Endodermal cell (in vitro differentiated cells): ENCODE measurements at places on chromosomes 1 and 21. TPM values are rescaled to one million over a fixed set of nuclear protein-coding genes. Genes with fewer than 3 reads are reported as not detected.

- H3K27me3 ChIP-seq = no peaks in the 10 kb centered on the region
- H3K4me3 ChIP-seq = peak within 1 kb of the TSS; percentile 95
- peak within 1 kb of the TSS; percentile 66 for H3K27ac ChIP-seq
- peak; percentile 96 for DNase-seq
- no peaks in the 10 kb centered on the region for H3K4me1 ChIP-seq
Measured at GRCh38 chr21:15729674-15730483, at the start of gene USP25. TSS of gene USP25 (plus strand) at chr21:15729982. CDS start at chr21:15730394, 412 bp downstream.

- H3K27me3 ChIP-seq = no peaks in the 10 kb centered on the region
- H3K36me3 ChIP-seq = no peaks in the 10 kb centered on the region
- H3K4me1 ChIP-seq = no peaks in the 10 kb centered on the region
Measured at GRCh38 chr1:24206083-24206464, 19.0 kb upstream of the IFNLR1 start.

Gene MYBPH
- total RNA-seq = not detected in 2 replicates

DNA sequence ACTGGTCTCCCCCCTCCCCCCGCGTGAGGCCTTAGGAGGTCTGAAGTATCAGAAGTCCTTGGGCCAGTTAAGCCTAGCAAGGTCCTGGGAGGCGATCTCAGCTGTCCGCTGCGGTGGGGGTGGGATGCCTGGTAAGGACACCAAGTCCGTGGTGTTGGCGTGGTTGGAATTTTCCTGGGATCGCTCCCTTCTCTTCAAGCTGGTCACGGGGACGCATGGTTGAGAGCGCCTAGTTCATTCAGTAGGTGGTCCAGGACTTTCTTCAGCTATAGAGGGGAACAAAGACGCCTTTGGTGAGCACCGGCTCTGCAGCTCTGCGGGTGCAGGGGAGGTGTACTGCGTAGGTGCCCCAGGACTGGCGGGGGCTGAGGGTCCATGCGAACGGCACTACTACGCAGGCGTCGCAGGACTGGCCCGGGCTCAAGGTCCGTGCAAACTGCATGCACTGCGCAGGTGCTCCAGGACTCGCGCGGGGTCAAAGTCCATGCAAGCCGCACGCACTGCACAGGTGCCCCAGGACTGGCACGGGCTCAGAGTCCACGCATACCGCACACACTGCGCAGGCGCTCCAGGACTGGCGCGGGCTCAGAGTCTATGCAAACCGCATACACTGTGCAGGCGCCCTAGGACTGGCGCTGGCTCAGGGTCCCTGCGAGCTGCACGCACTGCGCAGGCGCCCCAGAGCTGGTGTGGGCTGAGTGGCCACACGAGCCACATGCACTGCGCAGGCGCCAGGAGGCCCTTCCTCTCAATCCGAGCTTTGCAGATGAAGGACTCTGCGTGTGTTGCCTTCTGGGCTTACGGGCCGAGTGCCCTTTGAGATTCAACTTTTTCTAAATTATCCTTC lies 36.6 kb upstream of the HMGN1 start:
- H3K27me3 ChIP-seq = no peaks in the 10 kb centered on the region
- no peak overlapping the region for H3K27ac ChIP-seq
- H3K4me1 ChIP-seq = peaks cover 5% of the 10 kb centered on the region
- H3K36me3 ChIP-seq = peaks cover 6% of the 10 kb centered on the region
- no peak for DNase-seq
